ENCODE measurements at places on chromosomes 3 and 15. TPM values are rescaled to one million over a fixed set of nuclear protein-coding genes. Genes with fewer than 3 reads are reported as not detected.

Gene C3orf52
- 8.0 TPM for polyA plus RNA-seq

Gene MORC1
- polyA plus RNA-seq, result 0.57 TPM

Gene ARL14
- polyA plus RNA-seq, result 0.35 TPM

Gene PRSS50
- polyA plus RNA-seq, result 3.2 TPM

Gene PLIN1
- polyA plus RNA-seq, result 1.4 TPM

Gene IQCF6
- not detected for polyA plus RNA-seq

Gene MESP2
- polyA plus RNA-seq, result 0.45 TPM

Gene TNIK
- polyA plus RNA-seq, result 19.2 TPM

GRCh38 chr15:40927873-40928806, 1.0 kb upstream of the DLL4 start:
- DNase-seq, result no peak

DNA sequence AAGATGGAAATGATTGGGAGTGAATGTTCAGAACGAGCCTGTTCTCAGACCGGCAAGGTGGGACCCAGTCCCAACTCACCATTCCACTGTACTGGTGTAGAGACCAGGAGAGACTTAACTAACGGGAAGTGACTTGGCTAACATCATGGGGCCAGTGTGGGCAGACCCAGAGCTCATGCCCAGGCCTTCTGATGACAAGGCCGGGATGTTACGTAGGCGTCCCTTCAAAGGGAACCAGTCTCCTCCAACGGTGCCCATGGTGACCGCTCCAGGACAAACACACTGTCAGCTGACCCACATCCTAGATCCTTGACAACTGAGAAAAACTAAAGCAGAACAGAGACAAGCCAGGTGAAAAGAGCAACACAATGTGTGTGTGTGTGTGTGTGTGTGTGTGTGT, 128.4 kb upstream of the HACD2 start:
- no peak for DNase-seq

DNA sequence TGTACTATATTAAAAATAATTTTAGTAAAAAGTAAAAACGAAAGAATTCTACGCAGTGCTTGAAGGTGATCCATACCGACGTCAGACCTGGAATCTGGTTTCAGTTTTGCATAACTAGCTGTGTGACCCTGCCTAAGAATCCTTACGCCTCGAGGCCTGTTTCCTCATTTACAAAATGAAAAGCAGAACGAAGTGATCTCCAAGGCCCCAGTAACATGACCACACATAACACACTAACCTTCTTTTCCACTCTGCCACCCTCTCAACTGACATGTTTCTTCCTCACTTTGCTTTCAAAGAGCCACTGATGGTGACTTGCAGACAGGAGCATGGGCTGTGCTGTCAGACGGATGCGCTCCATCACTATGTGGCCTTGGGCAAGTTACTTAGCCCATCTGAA, 4.8 kb downstream of the MESD start:
- no peak for DNase-seq

DNA sequence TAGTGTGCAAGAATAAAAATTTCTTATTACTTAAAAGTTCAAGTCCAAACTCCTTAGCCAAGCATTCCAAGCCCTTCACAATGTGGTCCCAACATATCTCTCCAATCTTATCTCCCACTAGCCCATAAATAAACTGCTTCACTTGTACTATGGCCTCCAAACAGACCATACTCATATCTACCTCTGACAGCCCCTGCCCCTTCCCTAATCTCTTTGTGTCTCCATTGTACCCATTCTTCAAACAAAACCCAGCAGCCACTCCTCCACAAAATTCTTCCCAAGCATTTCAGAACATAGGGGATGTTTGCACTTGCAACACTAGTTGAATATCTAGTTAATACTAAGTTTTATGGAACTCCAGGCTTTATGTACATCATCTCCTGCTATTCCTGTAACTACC, 30.5 kb downstream of the LCMT2 start:
- DNase-seq, result no peak

DNA sequence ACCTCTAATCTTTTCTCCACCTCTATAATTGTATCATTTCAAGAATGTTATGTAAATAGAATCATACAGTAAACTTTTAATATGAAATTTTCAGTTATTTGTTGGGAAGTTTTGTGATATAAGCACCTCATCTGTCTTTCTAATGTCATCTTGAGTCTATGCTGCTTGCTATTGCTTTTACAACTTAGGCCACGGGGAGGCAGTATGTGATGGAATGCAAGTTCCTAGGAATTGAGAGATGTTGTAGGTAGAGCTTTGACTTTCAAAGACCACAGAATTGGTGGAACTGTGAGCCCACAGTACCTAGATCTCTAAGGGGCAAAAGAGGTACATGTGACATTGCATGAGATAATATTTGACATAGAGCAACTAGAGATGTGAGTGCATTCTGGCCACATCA, 328.3 kb downstream of the MFSD1 start:
- no peak for DNase-seq

- no peak for DNase-seq
These were observed 33.1 kb downstream of the TP63 start for GRCh38 chr3:189664311-189664710.

- no peak for DNase-seq
These were observed 14.2 kb downstream of the CP start for GRCh38 chr3:149207475-149207874.

GRCh38 chr15:94620632-94621031, 389.3 kb downstream of the MCTP2 start:
- DNase-seq, result no peak

- no peak for DNase-seq
These were observed at the start of gene ABHD14A for GRCh38 chr3:51974963-51975851. TSS of gene ABHD14A (plus strand) at chr3:51975064. CDS start at chr3:51975136, 72 bp downstream.

GRCh38 chr3:139652561-139652960, 25.2 kb downstream of the NMNAT3 start:
- no peak for DNase-seq

DNA sequence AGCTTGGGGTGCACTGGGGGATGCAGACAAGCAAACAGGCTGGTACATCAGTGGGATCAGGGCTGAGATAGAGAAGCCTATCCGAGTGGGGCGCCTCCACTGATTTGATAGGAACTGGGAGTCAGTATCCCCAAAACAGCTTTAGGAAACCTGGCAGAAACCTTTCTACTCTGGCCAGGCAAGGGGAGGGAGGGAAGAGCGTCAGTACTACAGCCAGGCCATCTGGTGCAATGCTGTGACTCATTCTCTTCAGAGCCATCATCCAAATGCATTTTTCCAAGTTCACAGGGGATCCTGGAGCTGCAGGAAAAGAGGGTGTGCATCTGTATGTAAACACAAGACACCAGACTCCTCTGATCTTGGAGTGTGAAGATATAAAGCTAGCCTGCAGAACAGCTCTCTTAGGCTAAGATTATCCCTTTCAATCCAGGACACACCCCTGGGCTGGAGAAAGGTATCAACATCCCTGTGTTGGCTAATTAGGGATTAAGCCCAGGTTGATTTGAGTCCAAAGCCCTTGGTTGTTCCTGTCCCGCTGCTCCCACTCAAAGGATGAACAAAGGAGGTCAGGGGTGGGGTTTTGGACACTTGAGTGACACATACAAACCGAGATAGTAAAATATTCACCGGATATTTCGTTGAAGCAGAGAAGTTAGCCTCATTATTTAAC, 9.3 kb downstream of the GALNT15 start:
- no peak for DNase-seq

GRCh38 chr15:99361545-99362185, 110.4 kb downstream of the LRRC28 start:
- no peak for DNase-seq

DNA sequence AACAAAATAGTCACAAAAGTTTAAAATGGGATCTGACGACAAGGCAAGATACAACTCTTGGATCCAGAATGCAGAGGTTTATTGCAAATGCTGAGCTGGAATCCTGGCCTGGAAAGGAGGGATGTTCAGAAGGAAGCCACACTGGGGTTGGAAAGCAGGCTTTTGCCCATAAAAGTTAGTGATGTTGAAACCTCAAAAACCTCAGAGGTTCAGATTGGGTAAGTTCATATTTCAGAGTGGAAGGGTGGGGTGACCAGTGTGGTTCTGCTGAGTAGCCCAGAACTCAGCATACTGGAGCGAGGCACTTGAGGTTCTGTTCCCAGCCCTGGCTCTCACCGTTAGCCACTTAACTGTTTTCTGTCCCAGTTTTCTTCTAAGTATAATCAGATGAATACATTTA, 114.0 kb upstream of the OSTN start:
- no peak for DNase-seq

- DNase-seq, result no peak
These were observed 425.1 kb upstream of the ROBO1 start for GRCh38 chr3:80192936-80193335.

DNA sequence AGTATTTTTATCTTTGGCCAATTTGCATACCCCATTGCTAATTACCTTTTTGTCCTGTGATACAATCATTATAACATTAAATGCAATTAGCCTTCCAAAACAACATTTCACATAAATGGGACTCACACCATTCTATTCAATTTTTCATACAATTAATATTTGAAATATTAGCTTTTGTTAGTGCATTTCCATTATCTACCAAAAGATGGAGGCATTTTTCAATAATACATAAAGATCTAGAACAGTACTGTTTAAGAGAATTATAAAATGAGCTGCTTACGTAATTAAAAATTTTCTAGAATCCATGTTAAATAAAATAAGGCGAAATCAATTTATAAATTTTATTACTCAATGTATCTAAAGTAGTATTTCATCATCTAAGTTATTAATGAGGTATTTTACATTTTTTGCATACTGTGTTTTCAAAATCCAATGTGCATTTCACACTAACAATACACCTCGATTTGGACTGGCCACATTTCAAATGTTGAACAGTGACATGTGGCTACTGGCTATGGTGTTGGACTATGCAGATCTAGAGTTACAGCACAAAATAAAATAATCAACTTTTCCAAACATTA, 74.3 kb downstream of the TJP1 start:
- no peak for DNase-seq

GRCh38 chr3:36907911-36908646, 36.8 kb downstream of the TRANK1 start:
- no peak for DNase-seq

DNA sequence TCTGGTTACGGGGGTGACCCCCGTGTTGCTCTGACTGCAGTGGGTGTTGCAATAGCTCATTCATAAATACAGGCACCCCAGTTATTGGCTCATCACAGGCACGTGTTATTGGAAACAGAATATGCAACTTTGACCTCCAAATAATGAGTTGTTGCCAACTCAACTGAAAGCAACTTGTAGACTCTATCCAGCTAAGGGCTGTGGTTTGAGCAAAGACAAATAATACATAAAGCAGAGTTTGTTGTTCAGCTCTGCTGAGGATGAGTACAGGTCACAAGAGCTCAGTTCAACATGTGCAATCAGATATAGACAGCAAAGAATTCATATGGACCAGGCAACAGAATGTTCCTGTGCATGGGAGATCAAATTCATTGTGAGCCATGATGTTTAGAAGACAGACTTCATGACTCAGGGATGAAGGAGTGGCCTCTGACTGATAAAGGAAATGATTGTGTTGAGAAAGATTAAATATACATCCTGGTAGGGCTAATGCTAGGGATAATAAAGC, 87.6 kb upstream of the LRIG1 start:
- DNase-seq, result no peak

GRCh38 chr3:187618722-187619121, 51.5 kb downstream of the SST start:
- DNase-seq, result no peak

- no peak for DNase-seq
These were observed 35.0 kb downstream of the SPSB4 start for GRCh38 chr3:141086188-141086587.

Measured in left kidney (tissue), 8 donors.